ENCODE measurements at places on chromosomes 16 and 17. TPM values are rescaled to one million over a fixed set of nuclear protein-coding genes. Genes with fewer than 3 reads are reported as not detected.

The SHISA6 gene
- not detected for total RNA-seq

The CDH16 gene
- total RNA-seq, result not detected

The ANKS4B gene
- total RNA-seq, result not detected

The CCL3 gene
- total RNA-seq, result 1.6 TPM

The PHF23 gene
- 12.3 TPM for total RNA-seq

The TRAPPC2L gene
- total RNA-seq, result 73.4 TPM

The C16orf96 gene
- total RNA-seq, result 0.44 TPM

The PDILT gene
- total RNA-seq, result not detected

The ARHGDIG gene
- total RNA-seq, result not detected

The RNFT1 gene
- 22.8 TPM for total RNA-seq

The PMFBP1 gene
- total RNA-seq, result 2.0 TPM

The TP53TG3C gene
- total RNA-seq, result not detected

GRCh38 chr17:51630101-51630671 lies 369.8 kb downstream of the UTP18 start:
- no peak overlapping the region for H3K4me3 ChIP-seq
- no peaks in the 10 kb centered on the region for H3K4me1 ChIP-seq
- no peak for DNase-seq
- no peaks in the 10 kb centered on the region for H3K36me3 ChIP-seq
- no peak overlapping the region for H3K27ac ChIP-seq

GRCh38 chr17:68782789-68783188 lies 172.4 kb downstream of the ABCA8 start:
- H3K36me3 ChIP-seq, result no peaks in the 10 kb centered on the region
- H3K4me3 ChIP-seq, result no peak overlapping the region
- DNase-seq, result no peak

DNA sequence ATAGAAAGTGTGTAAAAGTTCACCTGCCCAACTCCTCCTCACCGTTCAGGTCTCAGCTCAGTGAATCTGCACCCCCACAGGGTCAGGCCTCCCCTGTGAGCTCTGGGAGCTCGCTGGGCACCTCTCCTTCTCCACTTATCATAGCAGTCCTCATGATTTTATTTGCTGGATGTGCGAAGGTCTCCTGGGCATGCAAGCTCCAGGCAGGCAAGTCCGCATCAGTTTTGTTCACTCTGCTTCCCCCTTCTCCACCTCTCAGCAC lies 112.8 kb downstream of the ZNF423 start:
- no peak for DNase-seq
- H3K27ac ChIP-seq, result no peak overlapping the region

DNA sequence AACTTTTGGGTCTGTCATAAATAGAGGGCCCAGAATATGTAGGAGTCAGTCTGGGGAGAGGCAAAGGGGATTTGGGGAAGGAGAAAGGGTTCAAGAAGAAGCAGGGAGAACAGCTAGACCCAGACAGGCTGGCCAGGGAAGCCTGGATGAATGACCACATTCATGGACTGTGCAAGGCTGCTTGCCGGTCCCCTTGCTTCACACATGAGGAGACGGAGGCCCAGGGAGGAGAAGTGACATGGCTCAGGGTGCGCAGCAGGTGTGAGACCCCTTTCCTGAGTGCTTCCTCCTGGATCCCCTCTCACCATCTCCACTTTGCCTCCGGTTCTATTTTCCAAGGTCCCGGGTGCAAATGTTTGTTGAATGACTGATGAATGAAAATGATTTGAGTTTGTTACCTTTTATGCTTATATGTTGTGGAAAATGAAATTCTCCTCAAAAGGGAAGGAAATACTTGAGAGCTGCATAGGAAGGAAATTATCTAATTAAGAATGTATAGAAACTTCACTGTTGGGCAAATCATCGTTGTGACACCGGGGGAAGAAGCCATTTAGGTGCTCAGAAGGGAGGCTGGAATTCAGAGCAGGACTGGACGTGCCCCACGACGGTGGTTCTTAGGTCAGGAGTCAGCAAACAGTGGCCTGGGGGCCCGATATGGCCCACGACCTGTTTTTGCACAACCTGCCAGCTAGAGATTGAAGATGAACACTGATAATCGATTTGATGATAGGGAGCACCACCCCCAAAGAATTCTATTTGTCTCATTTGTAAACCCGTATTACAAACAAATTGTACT lies 559 bp downstream of the ITGAM start:
- no peak overlapping the region for H3K4me3 ChIP-seq
- no peaks in the 10 kb centered on the region for H3K27me3 ChIP-seq
- H3K4me1 ChIP-seq, result peaks cover 10% of the 10 kb centered on the region
- no peaks in the 10 kb centered on the region for H3K36me3 ChIP-seq
- no peak overlapping the region for H3K27ac ChIP-seq

DNA sequence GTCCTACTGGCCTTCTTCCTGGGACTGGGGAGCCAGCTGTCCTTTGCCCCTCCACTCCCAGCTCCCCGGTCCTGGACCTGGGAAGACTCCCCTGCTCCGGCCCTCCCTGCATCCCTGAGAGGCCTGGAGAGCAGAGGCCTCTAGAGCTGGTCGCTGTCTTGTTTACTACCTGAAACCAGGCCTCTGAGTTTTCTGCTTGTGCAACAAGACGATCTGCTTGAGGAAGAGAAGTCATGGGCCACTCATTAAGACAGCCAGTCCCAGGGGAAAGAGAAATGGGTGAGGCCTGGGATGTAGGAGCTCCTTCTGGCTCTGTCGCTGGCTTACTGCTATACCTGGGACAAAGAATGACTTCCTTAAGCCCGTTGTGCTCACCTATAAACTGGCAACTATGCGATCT lies 29.8 kb upstream of the GPRC5C start:
- no peaks in the 10 kb centered on the region for H3K4me1 ChIP-seq
- no peak overlapping the region for H3K27ac ChIP-seq
- H3K27me3 ChIP-seq, result no peaks in the 10 kb centered on the region
- no peak overlapping the region for H3K4me3 ChIP-seq
- no peak for DNase-seq
- no peaks in the 10 kb centered on the region for H3K36me3 ChIP-seq

DNA sequence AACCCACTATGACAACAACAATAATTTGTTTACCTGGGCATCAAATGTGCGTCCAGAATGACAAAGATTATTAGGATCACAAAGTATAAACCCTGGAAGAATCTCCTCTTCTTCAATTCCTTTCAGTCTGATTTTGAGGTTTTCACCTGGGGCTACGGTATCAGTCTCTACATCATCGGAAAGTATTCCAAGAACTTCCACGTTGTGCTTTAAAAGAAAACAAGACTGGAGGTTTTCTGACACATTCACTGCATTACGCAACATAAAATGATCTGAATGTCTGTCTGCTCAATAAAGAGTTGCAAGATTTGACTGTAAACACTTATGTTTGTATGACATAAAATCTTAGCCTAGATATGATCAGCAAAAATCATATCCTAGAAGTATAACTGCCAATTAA lies 26.0 kb upstream of the RSL1D1 start:
- peaks cover 22% of the 10 kb centered on the region for H3K36me3 ChIP-seq
- H3K4me1 ChIP-seq, result no peaks in the 10 kb centered on the region
- H3K27me3 ChIP-seq, result no peaks in the 10 kb centered on the region
- DNase-seq, result no peak

DNA sequence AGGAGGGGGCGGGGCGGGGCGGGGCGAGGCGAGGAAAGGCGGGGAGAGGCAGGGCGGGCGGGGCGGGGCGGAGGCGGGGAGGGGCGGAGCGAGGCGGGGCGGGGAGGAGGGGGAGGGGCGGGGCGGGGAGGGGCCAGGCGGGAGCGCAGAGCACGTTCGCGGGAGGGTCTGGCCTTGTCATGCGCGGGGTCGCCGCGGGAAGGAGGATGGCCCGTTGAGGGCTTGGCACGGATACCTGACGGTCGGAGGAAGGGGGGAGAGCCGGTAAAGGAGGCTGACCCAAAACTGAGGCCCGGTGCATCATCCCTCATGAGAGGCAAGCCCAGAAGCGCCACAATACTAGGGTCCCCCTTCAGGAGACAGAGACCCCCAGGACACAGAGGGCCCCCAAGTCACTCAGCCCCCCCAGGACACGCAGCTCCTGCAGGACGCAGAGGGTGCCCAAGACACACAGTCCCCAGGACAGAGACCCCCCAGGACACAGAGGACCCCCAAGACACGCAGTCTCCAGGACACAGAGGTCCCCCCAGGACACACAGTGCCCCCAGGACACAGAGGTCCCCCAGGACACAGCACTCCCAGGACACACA lies 593 bp upstream of the WDR45B start:
- H3K27ac ChIP-seq, result peak overlapping the region; percentile 41
- peak; percentile 38 for DNase-seq
- no peaks in the 10 kb centered on the region for H3K27me3 ChIP-seq

- H3K4me1 ChIP-seq, result no peaks in the 10 kb centered on the region
- H3K27me3 ChIP-seq, result no peaks in the 10 kb centered on the region
- H3K4me3 ChIP-seq, result no peak overlapping the region
- DNase-seq, result no peak
- no peak overlapping the region for H3K27ac ChIP-seq
Measured at GRCh38 chr16:64351121-64351520, 770.7 kb downstream of the CDH11 start.

- H3K27me3 ChIP-seq, result peaks cover 4% of the 10 kb centered on the region
- no peak overlapping the region for H3K4me3 ChIP-seq
- no peaks in the 10 kb centered on the region for H3K36me3 ChIP-seq
- no peak overlapping the region for H3K27ac ChIP-seq
- no peaks in the 10 kb centered on the region for H3K4me1 ChIP-seq
Measured at GRCh38 chr16:1920727-1921171, 2.5 kb upstream of the HS3ST6 start.

- no peaks in the 10 kb centered on the region for H3K27me3 ChIP-seq
- no peak for DNase-seq
- H3K36me3 ChIP-seq, result no peaks in the 10 kb centered on the region
- no peak overlapping the region for H3K4me3 ChIP-seq
- no peaks in the 10 kb centered on the region for H3K4me1 ChIP-seq
- no peak overlapping the region for H3K27ac ChIP-seq
Measured at GRCh38 chr17:21171970-21172510, 41.9 kb downstream of the TMEM11 start.

DNA sequence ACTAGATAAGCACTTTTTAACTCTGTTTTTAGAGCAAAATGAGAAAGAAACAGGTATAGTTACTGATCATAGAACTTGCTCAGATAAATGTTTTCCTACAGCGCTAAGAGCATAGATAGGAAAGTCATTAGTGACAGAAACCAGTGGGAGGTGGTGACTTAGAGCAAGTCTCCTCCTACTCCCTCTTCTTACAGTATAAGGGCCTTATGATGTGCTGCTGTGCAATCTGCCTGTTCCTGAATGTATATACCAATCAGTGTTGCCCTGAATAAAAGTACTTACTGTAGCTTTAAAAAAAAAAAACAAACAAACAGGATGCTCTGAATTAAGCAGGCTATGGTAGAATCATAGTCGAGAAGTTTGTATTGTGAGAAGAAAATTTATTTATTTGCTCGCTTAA lies 23.3 kb upstream of the RASL10B start:
- peaks cover 31% of the 10 kb centered on the region for H3K4me1 ChIP-seq
- no peaks in the 10 kb centered on the region for H3K27me3 ChIP-seq
- no peak overlapping the region for H3K4me3 ChIP-seq
- no peaks in the 10 kb centered on the region for H3K36me3 ChIP-seq

DNA sequence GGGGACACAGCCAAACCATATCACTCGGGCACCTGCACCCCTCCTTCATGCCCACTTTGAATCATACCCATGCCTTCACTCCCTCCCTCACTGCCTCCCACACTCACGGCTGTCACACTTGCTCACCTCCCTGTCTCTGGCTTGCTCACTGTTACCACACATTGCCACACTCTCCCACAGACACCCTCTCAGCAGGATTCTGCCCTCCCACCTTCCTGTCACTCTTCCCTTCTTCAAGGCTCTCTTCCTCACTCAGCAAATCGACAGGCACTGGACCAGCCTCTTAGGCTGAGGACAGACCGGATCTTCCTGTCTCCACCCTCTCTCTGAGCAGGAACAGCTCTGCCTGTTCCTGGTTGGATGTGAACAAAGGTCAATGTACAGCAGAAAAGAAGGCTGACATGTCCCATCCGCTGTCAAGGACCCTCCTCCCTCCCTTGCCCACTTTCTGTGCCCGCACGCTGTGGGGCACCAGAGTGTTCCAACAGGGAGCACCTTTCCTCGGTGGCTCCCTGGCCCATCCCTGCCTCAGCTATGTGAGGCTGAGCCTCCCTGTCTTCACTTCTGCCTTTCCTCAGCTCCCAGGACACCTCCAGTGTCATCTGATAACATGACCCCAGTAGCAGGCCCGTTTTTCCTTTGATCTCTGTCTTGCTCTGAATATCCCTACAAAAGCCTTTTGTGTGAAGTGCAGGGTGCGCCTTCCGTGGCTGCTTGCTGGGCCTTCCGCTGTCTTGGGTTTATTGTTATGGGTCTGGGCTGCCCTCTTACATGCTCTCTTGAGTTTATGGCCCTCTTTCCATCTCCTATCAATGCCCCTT lies 47.0 kb downstream of the CCDC182 start:
- H3K36me3 ChIP-seq, result no peaks in the 10 kb centered on the region
- no peak overlapping the region for H3K27ac ChIP-seq
- peaks cover 21% of the 10 kb centered on the region for H3K4me1 ChIP-seq
- H3K4me3 ChIP-seq, result no peak overlapping the region

- H3K27me3 ChIP-seq, result no peaks in the 10 kb centered on the region
- H3K27ac ChIP-seq, result no peak overlapping the region
- H3K4me1 ChIP-seq, result no peaks in the 10 kb centered on the region
- DNase-seq, result no peak
- H3K4me3 ChIP-seq, result no peak overlapping the region
- no peaks in the 10 kb centered on the region for H3K36me3 ChIP-seq
Measured at GRCh38 chr17:69058165-69058564, 2.6 kb downstream of the ABCA9 start.

GRCh38 chr16:53541326-53541725 lies 38.3 kb upstream of the AKTIP start:
- no peaks in the 10 kb centered on the region for H3K36me3 ChIP-seq
- no peaks in the 10 kb centered on the region for H3K27me3 ChIP-seq
- H3K27ac ChIP-seq, result no peak overlapping the region
- no peak overlapping the region for H3K4me3 ChIP-seq
- peaks cover 23% of the 10 kb centered on the region for H3K4me1 ChIP-seq

GRCh38 chr17:70278844-70279462 lies 109.6 kb downstream of the KCNJ2 start:
- H3K4me1 ChIP-seq, result no peaks in the 10 kb centered on the region
- no peaks in the 10 kb centered on the region for H3K27me3 ChIP-seq
- H3K27ac ChIP-seq, result no peak overlapping the region
- no peaks in the 10 kb centered on the region for H3K36me3 ChIP-seq
- no peak for DNase-seq

- no peaks in the 10 kb centered on the region for H3K36me3 ChIP-seq
- DNase-seq, result no peak
- no peak overlapping the region for H3K4me3 ChIP-seq
- no peaks in the 10 kb centered on the region for H3K27me3 ChIP-seq
Measured at GRCh38 chr17:11565591-11565990, 32.7 kb upstream of the DNAH9 start.

- no peaks in the 10 kb centered on the region for H3K36me3 ChIP-seq
- peak overlapping the region; percentile 85 for H3K27ac ChIP-seq
- H3K4me1 ChIP-seq, result peaks cover 38% of the 10 kb centered on the region
- peak overlapping the region; percentile 9 for H3K4me3 ChIP-seq
Measured at GRCh38 chr16:30567991-30568638, 3.4 kb downstream of the ZNF688 start.

GRCh38 chr17:79616801-79617200 lies 6.0 kb upstream of the RBFOX3 start:
- no peaks in the 10 kb centered on the region for H3K27me3 ChIP-seq
- no peak for DNase-seq
- no peaks in the 10 kb centered on the region for H3K4me1 ChIP-seq
- no peak overlapping the region for H3K27ac ChIP-seq
